ENCODE measurements at places on chromosomes 1 and 21.

DNA sequence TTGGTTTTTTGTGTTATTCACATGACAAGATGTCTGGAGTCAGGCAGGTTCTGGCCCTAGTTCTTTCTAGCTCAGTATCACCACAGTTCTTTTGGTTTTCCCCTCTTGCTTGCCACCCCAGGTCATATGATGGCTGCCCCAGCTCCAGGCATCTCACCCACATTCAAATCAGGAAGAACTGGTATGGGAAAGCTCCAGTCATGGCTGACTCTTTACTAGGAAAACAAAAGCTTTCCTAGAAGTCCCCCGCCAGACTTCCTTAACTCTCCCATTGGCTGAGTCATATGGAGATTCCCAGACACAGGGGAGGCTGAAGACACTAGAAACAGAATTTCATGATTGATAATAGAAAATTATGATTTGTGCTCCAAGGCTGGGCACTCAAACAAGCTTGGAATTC is 22.1 kb upstream of the EYA3 start:
- DNase-seq: no peak

DNA sequence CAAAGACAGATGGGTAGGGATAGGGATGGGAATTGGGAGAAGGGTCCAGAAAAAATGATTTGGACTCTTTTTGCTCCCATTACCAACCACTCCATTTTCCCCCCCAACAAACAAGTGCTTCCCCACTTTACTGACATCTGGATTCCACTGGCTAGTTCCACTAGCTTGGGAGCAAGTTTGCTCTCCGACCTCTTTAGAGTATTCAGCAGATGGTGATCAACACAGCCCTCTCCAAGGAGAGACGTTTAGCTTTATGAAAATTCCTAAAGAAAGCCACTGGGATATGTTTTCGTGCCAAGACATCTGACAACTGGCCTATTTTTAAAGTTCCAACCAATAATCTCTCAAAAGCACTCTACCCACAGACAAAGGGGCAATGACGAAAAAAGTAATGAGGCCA is 50.3 kb downstream of the ITPKB start:
- DNase-seq: no peak

- DNase-seq: no peak
These were observed 45.4 kb downstream of the SELENOF start for GRCh38 chr1:86868477-86868876.

DNA sequence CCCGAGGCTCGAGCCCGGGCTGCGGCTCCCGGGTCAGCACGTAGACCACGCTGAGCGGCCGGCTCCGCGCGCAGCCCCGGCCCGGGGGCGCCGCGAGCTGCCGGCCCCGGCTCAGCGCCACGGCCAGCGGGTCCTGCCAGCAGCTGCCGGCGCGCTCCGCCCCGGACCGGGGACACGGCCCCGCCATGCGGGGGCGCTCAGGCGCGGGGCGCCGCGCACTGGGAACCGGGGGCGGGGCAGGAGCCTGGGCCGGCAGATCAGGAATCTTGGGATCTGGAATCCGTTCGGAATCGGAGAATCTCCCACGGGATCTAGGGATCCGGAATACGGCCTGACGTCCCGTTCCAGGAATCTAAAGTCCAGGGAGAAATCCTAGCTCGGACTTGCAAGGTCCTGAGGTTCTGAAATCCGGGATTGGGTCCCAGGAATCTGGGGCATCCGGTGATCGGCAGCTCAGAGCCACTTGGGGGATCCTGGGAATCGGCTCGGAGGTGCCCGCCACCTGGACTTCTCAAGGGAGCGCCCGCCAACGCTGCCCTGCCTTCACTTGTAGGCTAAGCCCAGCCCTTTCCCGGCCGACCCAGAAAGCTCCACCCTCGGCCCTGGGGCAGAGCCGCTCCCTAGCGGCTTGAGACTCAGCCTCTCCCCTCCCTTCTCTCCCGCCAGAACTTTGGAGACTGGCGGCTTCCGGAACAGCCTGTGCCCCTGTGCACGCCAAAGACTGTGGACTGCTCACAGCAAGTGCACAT is at the start of gene MAP3K6:
Gene MAP3K6 (minus strand): TSS at position 551 of the 749 bp plus-strand sequence. CDS start 364 bp downstream, at position 187.
- DNase-seq: peak; percentile 53

GRCh38 chr1:40723196-40723955 is 31.9 kb downstream of the NFYC start:
- DNase-seq: no peak

DNA sequence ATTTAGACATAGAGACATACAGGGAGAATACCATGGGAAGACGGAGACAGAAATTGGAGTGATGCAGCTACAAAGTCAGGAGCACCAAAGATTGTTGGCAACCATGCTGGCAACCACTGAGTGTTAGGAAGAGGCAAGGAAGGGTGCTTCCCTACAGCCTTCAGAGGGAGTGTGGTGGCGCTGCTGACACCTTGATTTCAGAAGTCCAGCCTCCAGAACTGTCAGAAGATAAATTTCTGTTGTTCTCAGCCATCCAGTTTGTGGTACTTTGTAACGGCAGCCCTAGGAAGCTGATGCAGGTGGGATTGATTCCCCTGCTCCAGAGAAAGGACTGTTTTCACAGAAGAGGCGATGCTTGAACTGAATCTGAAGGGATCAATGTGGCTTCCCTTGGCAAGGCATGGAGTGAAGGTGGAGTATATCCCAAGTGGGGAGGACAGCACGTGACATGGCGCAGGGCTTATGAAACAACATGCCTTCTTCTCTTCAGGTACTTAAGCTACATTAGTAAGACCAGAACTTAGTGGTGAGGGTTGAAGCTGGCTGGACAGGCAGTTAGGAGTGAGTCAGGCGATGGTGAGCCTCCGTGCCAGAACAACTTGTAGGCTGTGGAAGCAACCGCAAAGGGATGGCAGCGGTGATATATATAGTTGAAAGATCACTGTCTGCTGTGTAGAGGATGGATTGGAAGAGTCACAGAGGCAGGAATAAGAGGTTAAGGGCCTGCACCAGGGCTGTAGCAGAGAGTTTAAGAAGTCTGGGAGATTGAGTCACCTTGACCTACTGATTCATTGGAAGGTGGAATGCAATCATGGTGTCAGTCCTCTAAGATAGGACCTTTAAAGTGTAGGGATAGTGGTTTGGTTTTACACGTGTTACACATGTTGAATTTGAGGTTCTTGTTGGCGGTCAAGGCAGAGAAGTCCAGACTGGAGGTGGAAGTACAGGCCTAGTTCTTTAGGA is 2.1 kb downstream of the LEPR start:
- no peak for DNase-seq

Measured in NCI-H1930 (cell line).